ENCODE measurements at places on chromosomes 3 and 15.

- DNase-seq, result no peak
Measured at GRCh38 chr3:186003610-186004009, 65.8 kb upstream of the TRA2B start.

GRCh38 chr15:75782926-75783325 is 60.3 kb upstream of the UBE2Q2 start:
- no peak for DNase-seq

GRCh38 chr3:34264337-34265041 is 466.1 kb downstream of the PDCD6IP start:
- DNase-seq, result no peak

DNA sequence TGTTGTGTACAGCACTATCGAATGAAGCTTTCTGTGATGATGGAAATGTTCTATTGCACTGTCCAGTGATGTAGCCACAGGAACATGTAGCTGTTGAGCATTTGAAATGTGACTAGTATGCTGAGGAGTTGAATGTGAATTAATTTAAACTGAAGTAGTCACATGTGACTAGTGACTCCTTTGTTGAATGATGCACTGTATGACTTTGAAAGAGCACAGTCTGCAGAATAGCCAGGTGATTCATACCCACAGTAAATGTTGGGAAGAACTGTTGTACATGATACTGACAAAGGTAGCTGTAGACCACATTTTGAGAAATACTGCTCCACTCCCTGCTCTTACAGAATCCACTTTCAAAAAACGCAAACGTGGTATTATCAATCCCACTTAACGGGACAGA is 34.0 kb upstream of the ACTL6A start:
- no peak for DNase-seq

DNA sequence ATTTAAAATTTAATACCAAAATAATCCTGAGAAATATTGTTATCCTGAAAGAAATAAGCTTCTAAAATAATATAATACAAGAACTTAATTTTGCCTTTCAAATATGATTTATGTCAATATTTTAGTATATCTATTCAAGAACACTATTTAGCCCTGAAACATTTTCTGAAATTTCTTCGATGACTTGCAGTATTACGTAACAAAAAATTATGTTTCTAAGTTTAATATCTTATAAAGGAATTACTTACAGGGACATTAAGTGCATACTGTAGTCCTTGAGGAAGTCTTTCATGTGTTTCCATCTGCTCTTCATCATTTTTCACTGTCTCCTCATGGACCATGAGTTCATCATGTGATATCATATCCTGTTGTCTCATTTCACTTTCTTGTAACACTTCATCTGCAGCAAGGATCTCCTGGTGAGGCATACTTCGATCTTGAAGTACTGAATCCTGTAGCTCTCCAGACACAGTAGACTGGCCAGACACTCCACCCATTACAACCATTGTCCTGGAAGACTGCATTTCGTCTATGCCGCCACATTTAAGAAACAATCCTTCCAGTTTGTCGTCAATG is 62.0 kb downstream of the ZNF148 start:
- DNase-seq, result no peak

GRCh38 chr15:88016406-88016805 is 240.1 kb downstream of the NTRK3 start:
- DNase-seq, result no peak

GRCh38 chr3:135922903-135923250 is 42.7 kb upstream of the PPP2R3A start:
- no peak for DNase-seq

- no peak for DNase-seq
Measured at GRCh38 chr3:152976239-152976638, 141.3 kb downstream of the P2RY1 start.

- no peak for DNase-seq
Measured at GRCh38 chr15:67548862-67549651, 6.6 kb downstream of the MAP2K5 start.

DNA sequence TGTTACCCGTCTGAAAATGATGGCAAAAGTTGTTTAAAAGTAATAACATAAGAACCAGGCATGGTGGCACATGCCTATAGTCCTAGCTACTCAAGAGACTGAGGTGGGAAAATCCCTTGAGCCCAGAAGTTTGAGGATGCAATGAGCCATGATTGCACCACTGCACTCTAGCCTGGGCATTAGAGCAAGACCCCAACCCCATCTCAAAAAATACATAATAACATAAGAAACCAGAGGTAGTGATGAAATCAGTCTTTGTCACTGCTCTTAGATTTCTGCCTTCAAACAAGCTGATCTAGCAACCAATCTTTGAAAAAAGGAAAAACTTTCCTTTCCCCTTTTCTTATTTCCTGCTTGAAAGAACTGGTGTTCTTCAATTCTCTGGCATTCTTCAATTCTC is 71.3 kb downstream of the TMCC1 start:
- no peak for DNase-seq

DNA sequence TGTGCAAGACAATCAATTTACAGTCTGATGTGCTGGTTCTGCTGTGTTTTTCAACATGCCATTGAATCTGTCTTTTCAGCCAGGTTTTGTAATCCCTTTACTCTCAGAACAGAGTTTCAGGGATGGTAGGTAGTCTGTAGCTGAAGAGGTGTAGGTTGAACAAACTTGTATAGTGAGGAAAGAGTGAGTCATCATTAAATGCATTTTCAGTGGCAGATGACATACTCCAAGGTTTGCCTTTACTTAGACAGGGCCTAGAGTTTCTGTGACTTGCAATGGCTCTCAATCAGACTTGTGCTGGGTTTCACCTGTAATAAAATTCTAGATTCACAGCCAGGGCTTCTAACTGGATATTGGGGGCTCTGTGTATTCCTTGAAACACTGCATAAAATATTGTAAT is 94.6 kb downstream of the CYP19A1 start:
- DNase-seq, result no peak
